Fibroblast of skin of right quadriceps (primary cell): ENCODE measurements at places on chromosomes 7 and 10.

DNA sequence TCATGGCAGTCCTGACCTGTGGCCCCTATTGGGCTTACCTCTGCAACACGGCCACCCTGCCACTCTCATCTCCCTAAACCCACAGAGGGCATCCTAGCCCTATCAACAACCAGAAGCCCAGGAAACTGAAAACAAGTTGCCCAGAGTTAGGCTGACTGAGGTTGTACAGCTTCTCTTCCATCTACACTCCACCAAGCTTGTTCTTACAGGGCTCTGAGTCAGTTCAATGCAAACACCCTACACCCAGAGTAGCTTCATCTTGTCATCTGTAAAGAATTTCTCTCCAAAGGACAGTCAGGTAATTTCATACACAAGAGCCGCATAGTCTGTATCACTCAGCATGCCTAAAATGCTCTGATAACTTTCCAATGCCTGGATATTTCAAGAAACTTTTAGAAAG lies 175.4 kb downstream of the ARID5B start:
- peak; percentile 82 for DNase-seq

DNA sequence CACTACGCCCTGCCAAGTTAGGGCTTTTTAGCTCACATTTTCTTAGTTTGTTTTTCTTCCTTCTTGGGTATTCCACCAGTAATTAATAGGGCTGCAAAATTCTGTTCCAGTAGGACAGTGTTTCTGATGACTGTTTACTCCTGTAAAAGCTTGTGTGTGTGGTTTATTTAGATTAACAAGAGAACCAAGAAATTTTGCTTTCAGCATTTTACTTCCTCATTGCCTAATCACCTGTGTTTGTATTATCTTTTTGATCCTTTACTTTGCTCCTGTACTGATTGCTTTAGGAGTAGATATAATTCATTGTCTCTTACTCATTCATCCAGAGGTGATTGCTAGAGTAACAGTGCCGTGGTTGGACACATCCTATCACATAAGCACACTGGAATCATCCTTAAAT lies 27.7 kb downstream of the TDRD1 start:
- DNase-seq: no peak

GRCh38 chr7:117793976-117794375 lies 79.3 kb downstream of the CTTNBP2 start:
- DNase-seq: no peak

DNA sequence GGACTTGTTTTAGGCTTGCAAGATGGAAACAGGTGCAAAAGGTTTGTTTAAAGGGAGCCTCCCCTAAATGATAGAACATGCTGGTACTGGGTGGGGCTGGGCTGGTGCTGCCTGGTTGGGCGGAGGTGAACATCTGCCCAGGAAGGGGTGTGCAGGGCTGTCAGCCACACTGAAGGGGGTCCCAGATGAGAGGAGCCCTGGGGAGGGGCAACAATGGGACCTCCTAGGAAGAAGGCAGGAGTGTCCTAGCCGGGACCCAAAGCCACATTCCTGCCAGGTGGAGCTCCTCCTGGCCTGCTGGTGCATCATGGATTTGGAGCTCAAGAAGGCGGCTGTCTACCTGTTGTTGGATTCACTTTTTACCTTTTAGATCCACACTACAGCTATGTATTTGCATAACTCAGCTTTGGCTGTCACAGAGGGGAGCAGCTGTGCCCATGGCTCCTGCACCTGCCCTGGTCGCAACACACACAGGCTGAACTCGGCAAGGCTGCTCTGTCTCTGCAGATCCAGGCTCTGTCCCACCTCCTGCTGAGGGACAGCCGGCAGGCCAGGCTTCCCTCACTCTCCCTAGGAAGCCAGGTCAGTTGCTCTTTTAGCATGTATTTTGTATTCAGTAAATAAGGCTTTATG lies 59.9 kb downstream of the ADARB2 start:
- no peak for DNase-seq

DNA sequence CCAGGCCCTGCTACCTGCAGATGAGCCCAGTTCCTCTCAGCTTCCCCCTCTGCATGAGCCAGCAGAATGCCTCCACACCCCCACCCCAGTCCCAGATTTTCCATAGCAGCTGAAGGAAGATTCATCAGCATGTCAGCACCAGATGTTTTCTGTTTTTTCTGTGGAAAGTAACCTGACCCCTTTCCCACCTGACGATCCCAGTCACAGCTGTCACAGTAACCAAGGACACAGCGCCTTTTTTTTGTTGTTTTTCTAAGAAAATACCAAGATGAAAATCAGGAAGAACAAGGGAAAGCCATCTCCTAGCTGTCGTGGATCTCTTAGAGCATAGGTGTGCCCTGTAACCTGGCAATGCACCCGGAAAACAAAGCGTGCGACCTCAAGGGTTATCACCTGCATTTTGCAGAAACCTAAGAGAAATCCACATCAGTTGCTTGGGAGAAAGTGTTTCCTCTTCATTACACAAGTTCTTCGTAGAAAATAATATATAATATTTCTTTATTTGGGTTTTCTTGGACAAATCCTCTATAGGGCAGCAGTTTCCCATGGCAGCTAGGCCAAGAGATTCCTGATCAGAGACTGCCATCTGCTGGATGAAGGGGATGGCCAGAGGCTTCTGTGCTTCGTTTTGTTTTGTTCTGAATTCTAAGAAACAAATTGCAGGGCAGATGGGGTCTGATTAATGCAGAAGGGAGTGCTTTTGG lies 401.9 kb downstream of the TNS3 start:
- peak; percentile 75 for DNase-seq

- DNase-seq: no peak
These were observed 49.3 kb downstream of the CALML3 start for GRCh38 chr10:5573968-5574641.

GRCh38 chr7:128705891-128706333 lies 33.2 kb upstream of the CALU start:
- peak; percentile 66 for DNase-seq

DNA sequence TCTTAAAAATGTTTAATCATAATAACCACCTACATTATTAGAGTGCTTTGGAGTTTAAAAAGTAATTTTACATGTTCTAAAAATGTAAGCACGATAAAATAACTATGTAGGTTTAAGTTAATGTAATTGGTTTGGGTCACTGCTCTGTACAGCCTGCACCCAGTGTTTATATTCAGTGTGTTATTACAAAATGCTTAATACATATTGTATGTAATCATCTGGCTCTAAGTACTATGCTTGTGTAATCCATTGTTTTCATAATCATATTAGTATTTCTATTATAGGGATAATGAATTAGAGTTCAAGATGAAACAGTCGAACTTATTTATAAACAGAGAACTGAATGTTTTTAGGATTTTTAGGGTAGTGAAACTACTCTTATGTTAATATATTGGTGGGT lies 13.1 kb downstream of the RPA3 start:
- no peak for DNase-seq

DNA sequence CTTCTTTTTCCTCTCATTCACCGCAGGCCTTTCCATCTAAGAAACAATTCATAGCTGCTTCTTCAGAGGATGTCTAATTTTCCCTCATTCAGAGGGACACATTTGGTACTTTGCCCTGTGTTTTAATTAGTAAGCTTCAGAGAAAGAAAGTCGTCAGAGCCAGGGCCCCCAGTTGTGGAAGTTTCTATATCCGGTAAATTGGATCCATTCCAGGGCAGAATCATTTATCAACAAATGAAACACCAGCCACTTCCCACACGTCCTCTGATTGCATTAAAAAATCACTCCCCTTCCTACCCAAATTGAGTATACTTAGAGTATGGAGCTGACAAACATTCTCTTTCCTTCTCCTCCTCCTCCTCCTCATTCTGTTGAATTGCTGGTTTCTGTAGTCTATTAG lies 205.8 kb upstream of the HDAC9 start:
- DNase-seq: no peak

DNA sequence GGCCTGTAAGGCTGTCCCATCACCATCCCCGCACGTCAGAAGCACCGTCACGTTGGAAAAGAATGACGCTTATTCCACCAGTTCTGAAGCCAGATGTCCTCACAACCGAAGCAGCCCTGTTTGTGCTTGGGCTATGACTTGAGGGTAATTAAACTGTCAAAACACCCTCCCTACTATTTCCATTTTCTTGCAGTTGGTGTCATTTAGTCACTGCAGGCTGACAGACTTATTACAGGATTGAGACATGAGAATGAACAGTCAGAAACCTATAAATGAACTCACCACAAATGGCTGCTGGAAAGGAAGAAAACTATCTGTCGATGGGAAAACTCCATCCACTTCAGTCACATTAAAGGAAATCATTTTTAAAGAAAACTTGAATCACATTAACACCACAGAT lies 85.3 kb downstream of the VOPP1 start:
- DNase-seq: peak; percentile 47

DNA sequence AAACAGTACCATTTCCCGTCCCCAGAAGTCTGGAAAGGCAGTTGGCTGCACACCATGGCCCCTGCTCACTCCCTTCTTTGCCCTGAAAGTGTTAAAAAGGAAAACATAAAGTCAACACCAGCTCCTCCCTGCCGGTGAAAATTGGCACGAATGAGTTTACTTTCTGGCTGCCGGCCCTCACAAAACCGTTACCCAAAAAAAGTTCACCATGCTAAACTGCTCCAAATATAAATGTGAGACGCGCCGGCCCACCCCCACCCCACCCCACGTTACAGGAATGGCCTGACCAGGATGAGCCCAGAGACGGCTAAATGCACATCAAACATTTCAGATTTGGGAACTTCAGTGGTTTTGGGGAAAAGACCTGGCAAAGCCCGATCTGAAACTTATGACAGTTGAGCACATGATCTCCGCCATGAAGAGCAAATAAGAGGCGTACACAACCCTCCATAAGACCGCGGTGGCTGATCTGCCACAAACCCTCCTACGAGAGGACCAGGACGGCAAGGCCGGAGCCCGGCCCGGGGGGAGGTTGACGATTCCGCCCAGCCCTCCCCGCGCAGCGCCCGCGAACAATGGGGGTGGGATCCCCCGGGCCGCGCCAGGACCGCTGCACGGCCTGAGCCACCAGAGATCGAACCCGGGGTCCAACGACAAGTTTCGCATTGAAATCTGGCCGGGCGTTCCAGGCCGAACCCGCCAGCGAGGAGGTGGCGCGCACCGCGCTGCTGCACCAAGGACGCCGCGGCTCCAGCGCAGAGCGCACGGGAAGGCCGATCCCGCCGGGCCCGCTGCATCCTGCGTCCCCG lies 952 bp downstream of the DIP2C start:
- DNase-seq: peak; percentile 31
